ENCODE measurements at places on chromosomes 3 and 15.

GRCh38 chr3:192825657-192826200 lies 91.9 kb downstream of the MB21D2 start:
- DNase-seq = no peak

GRCh38 chr3:52245322-52246263 lies at the start of gene PPM1M:
Gene PPM1M (plus strand): TSS chr3:52245759. CDS start chr3:52245825, 66 bp downstream.
- no peak for DNase-seq

- no peak for DNase-seq
Observed at GRCh38 chr3:71384837-71385716, 198.5 kb downstream of the FOXP1 start.

- no peak for DNase-seq
Observed at GRCh38 chr3:53242642-53243041, 13.2 kb downstream of the TKT start.

- no peak for DNase-seq
Observed at GRCh38 chr3:171846597-171846996, 3.4 kb downstream of the TMEM212 start.

- no peak for DNase-seq
Observed at GRCh38 chr15:64911311-64912186, at the start of gene ANKDD1A. Gene ANKDD1A (plus strand): TSS chr15:64911902. CDS start chr15:64911931, 29 bp downstream.

DNA sequence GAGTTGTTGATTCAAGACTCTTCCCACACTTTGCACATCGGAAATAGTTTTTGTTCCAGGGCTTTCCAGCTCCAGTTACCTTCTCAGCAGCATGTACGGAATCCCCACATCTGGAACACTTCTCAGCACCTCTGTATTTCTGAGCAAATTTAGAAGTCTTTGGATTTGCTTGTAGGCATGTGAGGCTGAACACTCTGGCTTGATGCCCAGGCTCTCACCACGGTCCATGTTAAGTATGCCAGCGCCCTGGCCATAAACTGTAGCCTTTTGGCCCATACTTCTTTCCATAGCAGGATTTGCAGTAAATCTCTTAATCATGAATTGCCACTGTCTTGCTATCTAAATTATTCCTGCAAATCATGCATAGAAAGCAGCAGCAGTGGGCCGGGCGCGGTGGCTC lies 24.4 kb downstream of the ATP2C1 start:
- no peak for DNase-seq

- no peak for DNase-seq
Observed at GRCh38 chr3:140626856-140627255, 51.0 kb upstream of the TRIM42 start.

DNA sequence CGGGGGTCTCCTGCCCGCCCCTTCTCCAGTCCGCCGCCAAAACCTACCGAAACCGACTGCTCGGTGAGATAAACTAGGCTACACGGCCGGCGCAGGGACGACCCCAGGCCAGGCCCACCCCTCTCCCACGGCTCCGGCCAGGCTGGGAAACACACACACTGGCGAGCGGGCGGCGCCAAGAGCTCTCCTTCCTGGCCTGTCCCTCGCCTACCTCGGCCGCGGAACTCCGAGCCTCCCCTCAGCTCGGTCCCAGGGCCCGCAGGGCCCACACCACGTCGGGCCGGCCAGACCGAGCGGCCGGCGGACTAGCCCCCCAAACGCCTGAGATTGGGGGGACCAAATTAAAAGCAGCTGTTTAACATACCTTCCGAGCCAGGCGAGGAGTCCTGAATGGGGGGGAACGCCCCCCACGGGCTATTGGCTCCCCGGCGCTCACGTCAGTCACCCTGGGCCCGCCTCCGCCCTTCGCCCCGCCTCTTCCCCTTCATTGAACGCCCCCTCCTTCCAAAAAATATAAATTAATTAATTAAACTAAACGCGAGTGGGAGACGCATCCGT lies 4.0 kb upstream of the SIN3A start:
- DNase-seq = peak; percentile 83

DNA sequence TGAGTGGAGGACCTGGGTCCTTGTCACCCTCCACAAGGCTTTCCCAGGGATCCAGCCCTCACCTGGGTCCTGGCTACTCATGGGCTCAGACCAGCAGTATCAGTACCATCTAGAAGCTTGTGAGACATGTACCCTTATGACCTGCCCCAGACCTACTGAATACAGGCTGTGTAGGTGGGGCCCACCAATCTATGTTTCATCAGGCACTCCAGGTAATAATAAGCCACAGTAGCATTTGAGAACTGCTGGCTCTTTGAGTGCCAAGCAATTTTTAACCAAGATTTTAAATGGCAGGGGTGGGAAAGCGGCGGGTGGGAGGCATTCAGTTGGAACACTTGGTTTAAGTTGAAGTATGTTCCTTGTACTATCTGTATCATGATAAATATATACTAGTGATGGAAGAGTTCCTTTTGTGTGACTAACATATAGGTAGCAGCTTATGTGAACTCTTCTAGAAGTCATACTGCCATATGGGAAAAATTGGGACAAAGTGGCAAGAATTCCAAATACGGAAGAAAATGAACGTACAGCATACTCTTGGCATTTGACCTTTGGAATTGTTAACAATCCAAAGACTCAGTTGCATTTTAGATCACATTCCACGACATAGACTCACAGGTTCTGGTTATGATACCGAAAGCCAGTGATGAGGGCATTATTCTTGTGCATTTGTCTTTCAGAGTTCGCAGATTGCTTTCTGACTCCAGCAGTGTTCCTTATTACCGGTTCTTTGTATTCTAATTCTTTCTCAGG lies 190.4 kb downstream of the GHSR start:
- DNase-seq = no peak

DNA sequence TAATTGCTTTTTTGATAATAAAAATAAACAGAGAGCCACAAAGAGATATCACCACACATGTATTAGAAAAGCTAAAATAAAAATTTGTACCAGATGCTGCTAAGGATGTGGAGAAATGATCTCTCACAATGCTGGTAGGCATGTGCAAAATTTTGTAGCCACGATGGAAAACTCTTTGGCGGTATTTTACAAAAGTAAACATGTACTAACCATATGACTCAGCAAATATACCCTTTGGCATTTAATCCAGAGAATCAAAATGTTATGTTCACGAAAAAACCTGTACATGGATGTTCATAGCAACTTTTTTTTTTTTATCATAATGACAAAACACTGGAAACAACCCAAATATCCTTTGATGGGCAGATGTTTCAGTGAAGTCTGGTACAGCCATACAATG lies 261.2 kb downstream of the LPP start:
- no peak for DNase-seq

DNA sequence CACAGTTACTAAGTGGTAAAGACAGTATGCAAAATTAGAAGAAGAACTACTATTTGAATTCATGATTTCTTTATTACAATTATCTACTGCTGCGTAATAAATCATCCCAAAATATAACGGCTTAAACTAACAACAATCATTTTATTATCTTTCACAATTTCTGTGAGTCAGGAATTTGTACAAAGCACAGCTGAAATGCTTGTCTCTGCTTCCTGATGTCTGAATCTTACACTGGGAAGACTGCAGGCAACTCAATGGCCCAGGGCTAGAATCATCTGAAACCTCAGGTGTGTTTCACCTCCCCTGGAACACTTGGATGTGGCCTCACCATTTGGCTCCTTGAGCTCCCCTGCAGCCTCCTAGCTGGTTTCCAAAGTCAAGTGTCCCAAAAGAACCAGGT lies 145.1 kb downstream of the MAGI1 start:
- DNase-seq = no peak

- DNase-seq = no peak
Observed at GRCh38 chr15:54564166-54564565, 585.9 kb downstream of the UNC13C start.

DNA sequence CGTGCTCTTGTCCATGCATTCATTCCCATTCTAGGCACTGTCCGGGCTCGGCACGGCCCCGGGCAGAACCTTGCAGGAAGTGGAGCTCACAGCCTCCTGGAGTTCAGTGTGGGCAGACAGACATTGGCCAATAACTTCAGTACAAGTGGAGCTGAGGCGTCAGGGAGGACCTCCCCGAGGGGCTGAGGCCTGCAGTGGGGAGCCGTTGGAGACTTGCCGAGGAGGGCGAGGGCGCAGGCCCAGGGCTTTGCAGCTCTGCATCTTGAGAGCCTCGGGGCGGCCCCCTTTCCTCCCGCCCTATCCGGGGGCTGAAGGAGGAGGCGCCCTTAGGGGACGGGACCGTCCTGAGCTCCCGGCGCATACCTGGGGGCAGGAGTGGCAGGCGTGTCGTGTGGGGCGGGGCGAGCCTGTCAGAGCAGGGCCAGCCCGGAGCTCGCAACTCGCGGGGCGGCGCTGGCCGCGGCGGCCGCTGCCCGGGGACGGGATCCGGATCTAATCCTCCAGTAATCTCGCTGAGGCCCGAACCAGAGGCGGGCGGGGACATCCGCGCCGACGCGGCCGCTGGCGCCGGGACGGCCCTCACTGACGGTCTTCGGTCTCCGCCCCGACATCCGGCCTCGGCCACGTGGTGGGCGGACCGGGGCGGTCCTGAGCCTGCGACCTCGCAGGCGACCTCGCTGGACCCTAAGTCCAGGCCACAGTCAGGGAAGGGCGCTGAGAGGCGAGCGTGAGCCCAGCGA lies at the start of gene ACY1:
ACY1 (plus strand) TSS at position 698 of the 740 bp plus-strand sequence. CDS start 530 bp downstream, outside the sequence.
- peak; percentile 82 for DNase-seq

DNA sequence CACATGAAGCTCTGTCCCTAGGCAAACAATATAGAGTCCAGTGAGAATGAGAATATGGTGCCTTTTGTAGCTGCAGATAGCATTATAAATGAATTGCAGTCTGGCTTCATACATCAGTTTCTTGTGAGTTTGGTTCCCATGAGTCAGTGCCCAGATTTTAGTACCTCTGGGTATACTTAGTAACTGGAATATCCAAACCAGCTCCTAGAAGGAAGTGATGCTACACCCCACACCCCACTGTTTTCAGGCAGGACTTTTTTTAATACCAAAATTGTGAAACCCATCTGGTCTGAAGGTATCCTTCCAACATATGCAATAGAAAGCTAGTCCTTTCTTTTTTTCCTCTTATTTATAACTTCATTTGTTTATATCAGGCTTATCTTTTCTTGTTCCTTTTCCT lies 42.1 kb upstream of the FOXP1 start:
- DNase-seq = no peak

- DNase-seq = no peak
Observed at GRCh38 chr3:122305818-122306621, 19.0 kb upstream of the CSTA start.

DNA sequence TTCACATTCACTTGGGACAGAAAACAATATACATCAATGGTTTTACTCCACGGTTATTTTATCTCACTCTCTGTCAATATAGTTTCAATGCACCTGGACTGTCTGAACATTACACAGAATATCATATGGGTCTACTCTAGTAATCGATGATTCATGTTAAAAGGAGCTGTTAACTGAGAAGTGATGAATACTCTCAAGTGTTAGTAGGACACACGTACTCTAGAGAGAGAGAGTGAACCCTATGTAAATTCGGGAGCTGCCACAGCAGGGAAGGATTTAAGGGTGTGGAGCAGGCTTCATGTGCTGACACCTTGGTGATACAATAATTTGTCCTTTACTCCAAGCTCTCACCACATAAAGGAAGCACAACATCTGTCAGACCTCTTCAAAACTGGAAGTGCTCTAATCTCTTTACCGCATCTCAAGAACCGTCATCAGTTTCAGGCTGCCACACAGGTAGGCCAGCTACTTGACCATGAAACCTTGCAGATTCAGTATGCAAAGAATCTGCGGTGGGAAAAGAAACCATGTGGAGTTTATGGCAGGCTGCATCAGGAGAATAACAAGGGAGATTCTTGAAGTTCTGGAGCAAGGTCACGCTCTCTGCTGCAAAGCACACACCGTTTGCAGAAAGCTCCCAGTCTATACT lies 199.2 kb upstream of the TMC3 start:
- DNase-seq = no peak

DNA sequence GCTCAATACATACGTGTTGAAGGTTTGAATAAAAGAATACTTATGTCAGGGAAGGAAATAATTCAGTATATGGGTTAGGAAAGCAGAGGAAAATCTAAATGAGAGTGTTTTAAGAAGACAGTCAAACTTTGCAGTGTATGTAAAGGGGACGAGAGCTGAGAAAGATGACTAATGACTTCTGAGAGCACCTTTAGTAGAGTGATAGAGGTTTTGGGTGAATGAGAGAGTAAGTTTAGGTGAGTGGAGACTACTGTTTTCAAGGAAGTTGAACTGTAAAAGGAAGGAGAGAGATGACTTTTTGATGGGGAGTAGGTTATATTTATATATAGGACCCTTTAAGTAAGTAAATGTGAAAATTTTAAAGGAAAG lies 9.4 kb downstream of the TBC1D23 start:
- DNase-seq = no peak

DNA sequence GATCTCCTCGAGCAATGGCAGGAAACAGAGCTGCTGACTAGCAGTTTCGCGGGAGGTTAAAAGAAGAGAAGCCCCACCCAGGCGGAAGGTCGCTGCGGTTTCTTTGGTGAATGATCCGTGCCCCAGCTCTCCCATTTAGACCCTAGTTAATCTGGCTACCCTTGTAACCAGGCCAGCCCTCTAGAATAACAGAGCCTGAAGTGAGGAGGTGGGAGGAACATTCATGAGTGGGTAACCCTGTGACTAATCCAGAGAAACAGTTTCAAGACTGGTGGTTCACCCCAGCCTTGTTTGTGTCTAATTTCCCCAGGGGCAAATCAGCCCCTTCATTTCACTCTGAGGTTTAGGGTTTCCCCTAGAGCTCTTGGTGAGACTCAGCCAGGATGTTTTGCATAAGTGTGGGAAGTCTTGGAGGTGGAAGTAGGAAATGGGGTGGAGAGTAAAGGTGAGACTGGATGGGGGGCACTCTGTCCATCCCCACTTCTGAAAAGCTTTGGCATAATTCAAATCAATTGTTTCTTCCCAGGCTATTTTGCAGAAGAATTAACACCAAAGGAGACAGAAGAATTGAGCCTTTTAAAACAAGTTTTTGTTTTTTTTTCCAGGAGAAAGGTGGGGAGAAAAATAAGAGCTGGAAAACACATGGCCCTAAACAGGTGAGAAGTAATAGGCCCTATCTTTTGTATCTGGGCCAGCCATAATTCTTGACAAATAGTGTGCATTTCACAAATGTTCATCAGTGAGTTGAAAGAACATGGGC lies 303.1 kb downstream of the RPLP1 start:
- DNase-seq = peak; percentile 85

GRCh38 chr15:87293031-87293430 lies 963.5 kb downstream of the NTRK3 start:
- no peak for DNase-seq

- no peak for DNase-seq
Observed at GRCh38 chr3:155233213-155233612, 60.3 kb downstream of the STRIT1 start.

- DNase-seq = no peak
Observed at GRCh38 chr15:53566912-53567311, 192.6 kb downstream of the WDR72 start.

DNA sequence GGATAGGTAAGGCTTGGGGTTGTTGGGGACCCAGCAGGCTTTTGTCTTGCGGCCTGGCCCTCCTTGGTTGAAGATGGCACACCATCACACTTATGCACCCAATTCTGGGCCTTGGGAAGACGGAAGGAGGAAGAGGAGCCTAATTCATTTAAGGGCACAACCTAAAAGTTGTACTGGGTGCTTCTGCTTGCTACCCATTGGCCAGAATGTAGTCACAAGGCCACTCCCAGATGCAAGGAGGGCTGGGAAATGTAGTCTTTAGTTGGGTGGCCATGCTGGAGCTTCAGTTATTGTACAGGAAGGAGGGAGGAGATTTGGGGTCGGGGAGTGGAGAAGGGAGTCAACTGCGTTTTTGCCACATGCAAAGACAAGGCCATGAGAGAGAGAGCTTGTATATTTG lies 109.2 kb downstream of the TMEM266 start:
- DNase-seq = no peak

All from stimulated activated CD8-positive, alpha-beta memory T cell treated with anti-CD3 and anti-CD28 coated beads, Interleukin-7, amount 100 ng/mL, for 48 hours (primary cell).